ENCODE measurements at places on chromosomes 6 and 20.
A peak's percentile ranks its signal among the peaks of the same experiment; 100 is the strongest.

DNA sequence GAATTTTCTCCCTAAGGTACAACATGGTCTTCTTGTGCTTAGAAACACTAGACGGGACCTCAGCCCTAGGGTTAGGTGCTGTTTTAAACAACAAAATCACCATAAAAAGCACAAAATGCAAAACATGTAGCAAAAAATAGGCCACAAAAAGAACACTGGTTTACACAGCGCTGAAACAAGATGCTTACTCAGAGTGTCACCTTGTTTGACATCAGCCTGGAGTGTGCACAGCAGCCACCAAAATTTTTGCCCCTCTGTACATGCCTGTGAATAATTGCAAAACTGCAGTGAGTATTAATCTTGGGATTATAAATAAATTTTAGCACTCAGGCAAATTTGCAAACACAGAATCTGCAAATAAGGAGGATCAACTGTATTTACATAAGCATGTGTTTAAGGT is 110.1 kb downstream of the PLG start:
- no peak for DNase-seq

DNA sequence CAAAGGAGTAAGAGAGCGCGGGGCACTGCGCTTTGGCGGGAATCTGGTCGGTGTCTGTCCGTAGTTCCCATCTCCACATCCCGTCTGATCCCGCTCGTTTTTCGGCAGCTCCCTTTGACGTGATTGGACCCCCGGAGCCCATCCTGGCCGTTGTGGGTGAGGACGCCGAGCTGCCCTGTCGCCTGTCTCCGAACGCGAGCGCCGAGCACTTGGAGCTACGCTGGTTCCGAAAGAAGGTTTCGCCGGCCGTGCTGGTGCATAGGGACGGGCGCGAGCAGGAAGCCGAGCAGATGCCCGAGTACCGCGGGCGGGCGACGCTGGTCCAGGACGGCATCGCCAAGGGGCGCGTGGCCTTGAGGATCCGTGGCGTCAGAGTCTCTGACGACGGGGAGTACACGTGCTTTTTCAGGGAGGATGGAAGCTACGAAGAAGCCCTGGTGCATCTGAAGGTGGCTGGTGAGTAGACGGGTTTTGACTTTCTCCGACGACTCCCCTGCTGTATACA is 1.4 kb downstream of the BTN1A1 start:
- DNase-seq: no peak

DNA sequence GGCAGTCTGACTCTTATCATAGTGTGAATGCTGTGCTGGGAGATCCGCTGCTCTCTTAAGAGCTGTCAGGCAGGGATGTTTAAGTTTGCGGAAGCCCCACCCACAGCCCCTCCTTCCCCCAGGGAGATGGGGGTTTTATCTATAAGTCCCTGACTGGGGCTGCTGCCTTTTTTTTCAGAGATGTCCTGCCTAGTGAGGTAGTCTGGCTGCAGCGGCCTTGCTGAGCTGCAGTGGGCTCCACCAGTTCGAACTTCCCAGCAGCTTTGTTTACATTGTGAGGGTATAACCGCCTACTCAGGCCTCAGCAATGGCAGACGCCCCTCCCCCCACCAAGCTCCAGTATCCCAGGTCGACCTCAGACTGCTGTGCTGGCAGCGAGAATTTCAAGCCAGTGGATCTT is 75.7 kb upstream of the UST start:
- DNase-seq: no peak

- peak; percentile 37 for DNase-seq
These were observed 28.9 kb upstream of the ZNF217 start for GRCh38 chr20:53622247-53623133.

GRCh38 chr20:50710492-50711063 is 19.2 kb upstream of the RIPOR3 start:
- no peak for DNase-seq

DNA sequence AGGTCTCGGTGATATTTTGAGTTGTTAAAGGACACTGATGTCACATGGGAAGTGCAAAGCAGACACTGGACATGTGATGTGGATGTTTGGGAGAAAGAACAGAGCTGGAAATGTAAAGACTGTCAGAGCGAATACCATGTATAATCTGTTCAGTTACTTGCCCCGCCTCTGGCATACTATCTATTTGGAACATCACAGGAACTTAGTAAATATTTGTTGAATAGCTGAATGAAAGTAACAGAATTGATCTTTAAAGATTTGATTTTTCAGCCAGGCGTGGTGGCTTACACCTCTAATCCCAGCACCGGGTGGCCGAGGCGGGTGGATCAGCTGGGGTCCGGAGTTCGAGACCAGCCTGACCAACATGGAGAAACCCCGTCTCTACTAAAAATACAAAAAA is 13.8 kb upstream of the NHLRC1 start:
- DNase-seq: no peak

DNA sequence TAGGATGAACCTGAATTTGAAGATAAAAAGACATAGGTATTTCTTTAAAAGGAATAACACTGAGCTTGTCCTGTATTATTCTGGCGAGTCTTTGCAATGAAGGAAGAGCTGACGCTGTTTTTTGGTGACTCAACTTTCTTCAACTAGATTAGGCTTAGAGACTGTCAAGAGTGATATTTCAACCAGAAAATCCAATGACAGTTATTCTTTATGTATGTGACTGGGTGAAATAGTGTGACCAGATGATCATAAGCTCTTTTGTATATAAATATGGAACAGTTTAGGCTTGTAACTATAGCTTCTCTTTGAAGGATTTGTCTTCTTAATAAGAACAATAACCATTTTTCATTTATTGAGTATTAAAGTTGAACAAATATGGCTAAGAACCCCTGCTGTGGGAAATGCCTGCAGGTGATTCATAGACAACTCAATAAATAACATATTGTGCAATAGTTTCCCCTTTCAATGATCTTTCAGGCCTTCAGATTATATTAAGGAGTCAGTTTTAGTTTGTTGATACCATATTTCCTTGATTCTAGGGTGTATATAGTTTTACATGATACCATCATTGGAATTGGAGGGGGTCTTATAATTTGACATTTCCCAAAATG is 265.6 kb upstream of the JAG1 start:
- no peak for DNase-seq

DNA sequence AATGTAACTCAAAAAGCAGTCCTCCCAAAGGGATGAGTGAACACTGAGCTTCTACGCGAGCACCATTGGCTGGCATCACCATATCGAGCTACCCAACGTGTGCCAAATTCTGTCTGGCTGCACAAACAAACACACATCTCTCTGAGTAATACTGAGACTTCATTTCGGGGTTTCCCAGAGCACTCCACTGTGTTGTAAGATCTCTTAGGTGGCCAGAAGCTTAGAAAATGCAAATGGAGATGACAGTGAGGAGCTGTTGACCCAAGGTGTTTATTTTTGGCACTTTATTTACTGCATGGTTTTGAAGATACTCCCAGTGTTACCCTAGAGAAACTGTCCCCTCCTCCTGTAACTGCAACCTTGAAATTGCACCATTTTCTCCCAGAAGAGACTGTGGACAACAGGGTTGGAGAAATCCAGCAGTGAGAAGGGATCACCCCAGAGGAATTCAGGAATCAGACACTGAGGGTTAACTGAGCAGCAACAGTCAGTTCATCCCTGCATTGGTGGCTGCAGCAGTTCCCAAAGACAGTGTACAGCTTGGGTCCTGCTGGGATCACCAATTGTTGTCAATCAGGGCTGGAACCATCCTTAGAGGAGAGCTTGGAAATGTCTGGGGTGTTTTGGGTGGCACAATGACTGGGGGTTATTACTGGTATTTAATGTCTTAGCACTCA is 1.0 kb upstream of the RIPOR2 start:
- no peak for DNase-seq

- DNase-seq: no peak
These were observed 62.1 kb downstream of the NOL4L start for GRCh38 chr20:32522776-32523612.

DNA sequence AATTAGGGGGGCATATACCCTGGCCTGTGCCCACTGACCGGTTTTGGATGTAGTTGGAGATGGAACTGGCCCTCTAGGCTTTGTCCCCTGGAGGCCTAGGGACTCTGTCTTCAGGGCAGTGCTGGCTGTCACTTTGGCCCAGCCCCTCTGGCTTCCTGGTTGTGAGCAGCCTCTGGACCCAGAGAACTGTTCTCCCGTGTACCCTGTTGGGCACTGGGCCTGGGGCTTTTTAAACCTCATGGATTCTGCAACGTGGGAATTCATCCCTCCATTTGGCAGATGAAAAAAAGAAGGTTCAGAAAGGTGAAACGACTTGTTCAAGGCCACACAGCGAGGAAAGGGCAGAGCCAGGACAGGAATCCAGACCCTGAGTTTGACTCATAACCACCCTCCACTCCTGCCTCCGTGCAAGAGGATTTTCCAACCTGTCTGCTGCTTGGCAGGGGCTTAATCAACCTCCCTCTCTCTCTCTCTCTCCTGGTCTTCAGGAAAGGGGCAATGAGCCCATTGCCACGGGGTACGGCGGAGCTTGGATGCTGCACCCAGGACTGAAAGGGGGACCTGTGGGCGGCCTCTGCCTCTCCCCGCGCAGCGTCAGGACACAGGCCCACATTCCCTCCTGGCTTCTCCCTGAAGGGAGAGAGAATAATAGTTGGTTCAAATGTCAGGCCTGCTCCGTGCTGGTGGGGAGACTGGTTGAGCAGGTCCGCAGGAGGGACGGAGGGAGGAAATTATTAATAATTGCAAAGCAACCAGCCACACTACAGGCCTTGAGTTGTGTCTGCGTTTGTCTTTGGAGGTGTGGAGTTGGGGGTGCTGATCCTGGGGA is 56.0 kb downstream of the CEBPB start:
- DNase-seq: no peak

GRCh38 chr6:20312606-20313005 is 89.1 kb upstream of the E2F3 start:
- no peak for DNase-seq

DNA sequence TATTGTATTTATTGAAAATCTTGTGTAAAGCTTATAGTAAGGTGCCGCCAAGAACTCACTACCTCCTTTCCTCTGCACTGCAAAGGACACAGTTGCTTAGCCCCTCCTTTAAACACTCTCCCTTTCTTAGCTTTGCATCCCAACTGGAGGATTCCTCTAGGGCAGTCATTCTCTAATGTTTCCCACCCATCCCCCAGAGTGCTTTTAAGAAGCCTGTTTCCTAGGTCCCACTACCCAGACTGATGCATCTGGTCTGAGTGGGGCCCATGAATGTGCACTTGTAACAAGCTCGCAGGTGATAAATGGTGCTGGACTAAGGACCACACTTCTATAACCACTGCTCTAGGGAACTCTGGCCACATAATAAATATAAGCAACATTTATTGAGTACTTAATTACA is 55.2 kb downstream of the B4GALT5 start:
- no peak for DNase-seq

- DNase-seq: no peak
These were observed 44.7 kb downstream of the VAPB start for GRCh38 chr20:58433759-58434158.

DNA sequence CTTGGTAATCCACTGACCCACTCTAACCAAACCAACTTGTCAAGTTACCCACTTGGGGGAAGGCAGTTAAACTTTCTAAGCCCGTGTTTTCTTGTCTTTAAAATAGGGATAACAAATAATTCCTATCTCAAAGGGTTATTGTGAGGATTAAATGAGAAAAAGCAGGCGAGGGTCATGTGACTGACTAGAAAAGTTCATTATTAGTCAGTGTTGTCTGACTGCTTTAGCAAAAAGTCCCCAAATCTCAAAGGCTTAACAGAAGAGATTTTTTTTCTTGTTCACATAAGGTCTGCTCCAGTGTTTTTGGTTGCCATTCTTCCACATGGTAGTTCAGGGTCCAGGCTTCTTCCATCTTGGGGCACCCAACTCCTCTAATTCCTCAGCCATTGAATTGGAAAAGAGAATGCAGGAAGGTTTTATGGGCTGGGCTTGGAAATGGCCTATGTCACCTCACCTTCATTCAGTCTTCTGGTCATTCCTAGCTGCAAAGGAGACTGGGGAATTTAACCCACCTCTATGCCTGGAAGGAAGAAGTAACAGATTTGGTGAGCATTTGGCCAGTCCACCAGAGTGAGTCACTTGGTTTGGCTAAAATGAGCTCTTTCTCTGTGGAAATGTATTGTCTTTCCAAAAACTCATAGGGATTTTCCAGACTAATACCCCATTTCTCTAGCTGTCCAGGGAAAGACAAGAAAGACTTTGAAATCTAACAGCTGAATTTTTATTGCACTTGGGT is 77.0 kb downstream of the CAP2 start:
- no peak for DNase-seq

GRCh38 chr20:33475381-33476152 is 14.3 kb upstream of the CBFA2T2 start:
- no peak for DNase-seq

GRCh38 chr20:54268941-54269340 is 61.1 kb downstream of the PFDN4 start:
- DNase-seq: no peak

- no peak for DNase-seq
These were observed 354.7 kb upstream of the KHDRBS2 start for GRCh38 chr6:62640749-62641148.

GRCh38 chr6:53664623-53665022 is 933 bp downstream of the KLHL31 start:
- no peak for DNase-seq

All from DND-41 (cell line).